Stimulated activated naive CD4-positive, alpha-beta T cell treated with Interleukin-2 at 50 U/mL for 16 hours (primary cell): ENCODE measurements at places on chromosomes 16 and 17.

DNA sequence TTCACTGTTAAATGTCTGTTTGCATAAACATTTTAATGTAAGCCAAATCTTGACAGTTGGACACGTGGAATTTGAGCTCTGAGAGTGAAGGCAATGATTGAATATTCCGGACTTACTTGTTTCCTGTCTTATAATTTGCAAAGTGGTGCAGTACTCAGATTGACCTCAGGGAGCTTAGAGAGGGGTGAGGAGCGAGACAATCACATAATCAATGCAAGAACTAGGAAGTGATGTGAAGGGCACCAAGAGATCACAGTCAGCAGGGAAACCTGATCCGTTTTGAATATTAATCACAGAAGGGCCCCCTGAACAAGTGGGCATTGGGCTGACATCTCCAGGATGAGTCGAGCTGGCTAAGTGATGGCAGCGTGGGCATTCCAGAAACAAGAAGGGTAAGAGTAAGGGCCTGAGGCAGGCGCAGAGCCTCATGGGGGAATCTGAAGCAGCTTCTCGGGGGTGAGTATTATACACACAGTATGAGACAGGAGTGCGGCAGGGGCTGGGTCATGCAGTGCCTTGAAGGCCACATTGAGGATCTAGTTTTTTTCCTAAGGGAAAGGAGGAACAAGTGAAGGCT, 26.1 kb downstream of the TEX2 start:
- DNase-seq, result no peak

DNA sequence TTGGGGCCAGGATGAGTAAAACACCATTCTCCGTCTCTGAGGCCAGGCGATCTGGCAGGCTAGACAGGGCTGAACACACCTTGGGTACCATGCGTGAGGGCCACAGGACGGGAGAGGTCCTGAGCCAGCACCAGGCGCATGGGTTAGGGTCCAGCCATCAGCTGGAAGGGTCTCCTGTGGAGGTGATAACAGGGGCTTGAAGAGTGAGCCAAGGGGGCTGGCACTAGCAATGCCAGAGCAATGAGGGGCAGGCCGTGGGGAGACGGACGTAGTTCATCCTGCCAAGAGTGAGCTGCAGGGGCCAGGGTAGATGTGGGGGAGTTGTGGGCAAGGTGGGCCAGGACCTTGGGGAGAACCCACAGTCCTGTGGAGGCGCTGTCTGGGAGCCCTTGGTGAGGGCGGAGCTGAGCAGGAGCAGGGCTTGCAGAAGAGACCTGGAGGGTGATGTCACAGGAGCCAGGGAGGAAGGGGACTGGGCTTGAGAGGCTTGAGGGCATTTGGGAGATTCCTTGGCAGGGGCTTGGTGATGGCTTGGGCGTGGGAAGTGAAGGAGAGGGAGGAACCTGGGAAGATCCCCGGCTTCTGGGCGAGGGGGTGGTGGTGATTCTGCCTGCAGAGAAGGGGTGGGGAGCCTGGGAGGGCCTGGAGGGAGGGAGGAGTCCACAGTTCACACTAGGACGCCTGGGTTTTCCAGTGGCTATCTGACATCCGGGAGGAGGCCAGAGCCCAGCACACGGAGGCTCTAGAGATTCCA, 6.3 kb upstream of the NPTX1 start:
- DNase-seq, result no peak

GRCh38 chr16:30184096-30184890, 891 bp downstream of the CORO1A start:
- DNase-seq, result peak; percentile 66

DNA sequence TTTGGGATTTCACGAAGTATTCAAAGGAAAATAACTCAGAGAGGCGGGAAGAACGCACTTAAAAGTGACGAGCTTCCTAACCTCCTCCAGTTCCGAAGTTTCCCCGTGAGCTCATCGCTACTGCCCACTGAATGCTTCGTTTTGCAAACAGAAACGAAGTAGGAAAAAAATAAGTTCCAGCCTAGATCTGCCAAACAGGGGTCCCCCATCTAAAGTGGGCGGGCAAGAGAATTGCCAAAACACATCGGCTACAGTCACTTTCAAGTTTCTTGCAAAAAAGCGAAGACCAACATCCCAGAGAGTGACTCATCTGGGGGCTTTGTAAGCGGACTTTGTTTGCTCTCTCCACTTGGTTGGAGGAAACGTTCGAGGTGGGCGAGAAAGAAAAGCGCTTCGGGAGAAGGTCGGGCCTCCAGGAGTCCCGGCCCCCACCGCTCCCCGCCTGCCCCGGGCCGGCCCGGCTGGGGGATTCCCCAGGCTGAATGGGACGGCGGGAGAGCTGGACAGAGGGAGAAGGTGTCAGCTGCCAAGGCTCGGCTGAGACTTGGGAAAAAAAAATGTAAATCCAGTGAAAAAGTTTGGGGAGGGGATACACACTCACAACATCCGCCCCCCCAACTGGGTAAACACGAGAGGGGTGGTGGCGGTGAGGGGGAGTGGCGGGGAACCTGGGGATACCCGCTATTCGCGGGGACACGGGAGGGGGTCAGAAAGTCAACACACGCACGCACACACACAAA, 1.0 kb downstream of the VEZF1 start:
- peak; percentile 34 for DNase-seq

GRCh38 chr17:14843086-14843795, 421.9 kb downstream of the PMP22 start:
- DNase-seq, result no peak

DNA sequence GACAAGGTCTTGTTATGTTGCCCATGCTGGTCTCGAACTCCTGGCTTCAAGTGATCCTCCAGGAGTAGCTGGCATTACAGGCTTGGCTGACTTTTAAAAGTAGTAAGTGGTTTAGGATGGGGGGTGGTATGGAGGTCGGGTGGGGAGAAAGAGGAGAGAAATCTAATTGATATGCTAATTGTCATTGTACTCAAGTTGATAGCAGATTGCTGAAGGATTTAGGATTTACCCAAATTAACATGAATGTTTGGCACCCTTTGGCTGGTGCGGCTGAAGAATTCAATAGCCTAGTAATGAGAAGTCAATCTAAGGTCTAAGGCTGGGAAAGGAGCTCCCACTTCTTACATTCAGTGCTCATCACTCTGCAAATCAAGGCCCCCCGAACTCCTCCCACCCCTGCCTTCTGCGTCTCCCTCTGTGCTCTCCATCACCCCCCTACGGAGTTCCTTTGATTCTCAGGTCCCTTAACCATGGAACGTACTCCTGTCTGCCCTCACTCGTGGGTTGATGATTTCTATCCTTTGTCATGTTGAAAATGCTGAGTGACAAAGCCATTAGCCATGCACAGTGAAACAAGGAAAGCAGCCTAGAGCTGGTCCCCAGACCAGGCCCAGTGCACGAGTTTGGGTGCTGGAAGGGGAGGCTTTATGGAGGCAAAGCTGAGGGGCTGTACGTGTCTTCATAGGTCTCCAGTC, 17.3 kb downstream of the CDH13 start:
- DNase-seq, result no peak

DNA sequence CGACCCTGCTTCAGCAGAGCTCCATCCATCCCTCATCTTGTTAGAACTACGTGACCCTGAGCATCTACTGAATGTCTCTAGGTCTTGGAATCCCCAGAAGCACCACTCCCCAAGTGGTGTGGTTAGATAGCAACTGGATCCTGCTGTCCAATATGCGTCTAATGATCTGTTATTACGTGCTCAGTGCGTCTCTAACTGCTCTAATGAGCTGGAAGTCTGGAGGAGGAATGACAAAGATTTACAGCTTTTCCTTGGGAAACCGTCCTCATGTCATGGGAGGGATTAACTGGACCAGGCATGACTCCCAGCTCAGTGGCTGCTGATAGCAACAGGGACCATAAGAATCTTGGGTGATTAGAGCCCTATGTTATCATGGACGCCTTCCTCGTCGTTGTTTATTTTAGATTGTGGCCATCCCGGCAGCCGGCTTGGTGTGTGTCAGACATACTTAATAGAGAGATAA, 150.9 kb downstream of the HS3ST3B1 start:
- no peak for DNase-seq

DNA sequence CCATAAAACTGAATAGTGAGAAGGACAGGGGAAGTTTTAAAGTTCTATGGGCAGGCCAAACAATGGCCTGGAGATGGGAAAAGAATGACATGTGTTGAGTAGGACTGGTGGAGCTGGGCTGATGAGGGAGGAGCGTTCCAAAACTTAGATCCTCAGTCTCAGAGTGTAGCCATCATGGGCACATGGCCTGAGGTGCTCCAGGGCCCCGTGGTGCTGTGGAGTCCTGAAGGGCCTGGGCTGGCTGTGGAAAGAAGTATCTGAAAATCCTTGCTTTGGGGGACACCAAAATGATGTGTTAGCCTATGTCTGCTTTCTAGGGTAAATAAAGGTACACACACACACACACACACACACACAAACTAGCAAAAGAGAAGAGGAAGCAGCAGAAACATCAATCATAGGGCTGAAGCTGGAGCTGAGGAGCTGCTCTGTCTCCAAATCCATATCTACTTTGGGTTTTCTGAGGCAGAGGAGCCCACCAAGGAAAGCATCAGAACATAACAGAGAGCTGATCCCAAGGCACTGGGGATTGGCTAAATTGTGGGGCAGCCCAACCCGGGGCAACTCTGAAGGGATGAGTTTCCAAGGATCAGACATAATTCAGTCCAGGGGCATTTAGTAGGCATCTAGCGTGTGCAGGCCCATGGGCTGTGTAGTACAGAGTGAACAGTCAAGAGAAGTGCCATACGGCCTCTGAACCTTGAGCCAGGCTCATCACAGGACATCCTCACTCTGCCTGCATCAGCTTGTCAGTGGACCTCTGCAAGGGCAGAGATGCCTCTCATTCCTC, 85.2 kb downstream of the C16orf78 start:
- DNase-seq, result no peak

GRCh38 chr17:48554412-48555257, 9.7 kb upstream of the HOXB2 start:
- no peak for DNase-seq

- DNase-seq, result peak; percentile 91
Measured at GRCh38 chr17:40417609-40418427, at the start of gene TOP2A. Gene TOP2A (minus strand): TSS chr17:40417896. CDS start chr17:40417791, 105 bp downstream.
